ENCODE measurements at places on chromosomes 5 and 9.

DNA sequence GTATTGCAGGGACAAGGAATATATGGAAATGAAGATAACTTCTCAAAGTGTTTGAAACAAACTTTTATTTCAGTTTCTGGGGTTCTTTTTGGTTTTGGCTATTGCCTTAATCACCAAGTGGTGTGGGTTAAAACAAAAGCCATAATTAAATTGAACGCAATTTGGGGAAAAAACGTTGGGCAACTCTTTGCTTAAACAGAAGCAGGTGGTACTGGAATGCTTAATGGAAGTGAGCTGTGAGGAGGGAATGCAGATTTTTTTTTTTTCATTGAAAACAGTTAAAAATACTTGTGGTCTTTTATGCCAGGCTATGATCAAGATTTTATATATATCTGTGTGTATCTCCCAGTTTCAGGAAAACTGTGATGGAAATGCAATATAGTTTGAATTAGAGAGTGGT, 195.7 kb upstream of the TUT7 start:
- no peak for DNase-seq

- no peak for DNase-seq
Observed at GRCh38 chr5:17951392-17952169, 317.3 kb downstream of the TAF11L14 start.

DNA sequence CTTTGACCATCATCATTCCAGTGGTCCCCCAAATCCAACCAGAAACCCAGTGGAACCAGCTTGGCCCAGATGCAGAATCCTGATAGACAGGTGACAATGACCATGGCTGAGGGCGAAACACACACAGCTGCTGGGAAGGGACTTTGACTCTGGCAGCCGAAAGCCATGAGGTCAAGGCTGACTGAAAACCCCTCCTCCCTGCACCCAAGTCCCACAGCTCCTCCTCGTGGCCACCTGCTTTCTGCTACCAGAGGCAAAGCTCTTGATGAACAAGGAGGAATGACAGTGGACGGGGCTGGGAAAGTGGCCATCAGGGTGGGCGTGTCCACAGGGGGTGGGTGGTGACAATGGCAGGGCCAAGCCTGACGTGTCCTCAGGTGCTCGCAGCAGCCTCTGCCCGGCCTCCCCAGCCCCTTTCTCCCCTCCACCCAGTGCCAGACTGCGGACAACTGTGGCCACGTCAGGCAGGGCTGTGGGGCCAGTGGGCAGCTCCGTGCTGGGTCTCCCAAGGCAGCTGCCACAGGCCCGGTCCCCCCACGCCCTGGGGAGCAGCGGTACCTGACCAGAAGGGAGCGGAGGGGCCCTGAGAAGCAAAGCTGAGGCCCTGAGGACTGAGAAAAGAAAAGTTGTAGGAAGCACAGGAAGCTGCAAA, 30.8 kb upstream of the SARDH start:
- DNase-seq, result no peak

DNA sequence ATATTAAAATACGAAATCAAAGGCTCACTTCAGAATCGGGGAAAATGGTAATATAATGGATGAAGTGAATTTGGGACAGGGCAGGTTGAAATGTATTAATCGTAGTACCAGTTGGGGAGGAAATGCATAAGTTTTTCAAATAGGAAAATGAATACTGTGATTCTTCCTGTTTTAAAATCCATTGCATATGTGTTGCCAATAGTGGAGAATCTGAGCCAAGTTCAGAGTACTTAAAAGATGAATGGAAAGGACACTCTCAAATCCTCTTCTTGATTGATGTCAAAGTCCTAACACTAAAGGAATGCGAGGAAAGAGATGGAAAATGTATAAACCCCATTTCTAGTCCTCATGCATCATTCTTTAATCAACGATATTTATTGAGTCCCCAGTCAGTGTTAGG, 160.9 kb upstream of the CCNG1 start:
- DNase-seq, result no peak

GRCh38 chr5:160001457-160001856, 7.5 kb upstream of the TTC1 start:
- no peak for DNase-seq

- DNase-seq, result no peak
Observed at GRCh38 chr5:3029396-3029795, 277.9 kb upstream of the IRX2 start.

- DNase-seq, result no peak
Observed at GRCh38 chr9:82668689-82669199, 394.2 kb downstream of the RASEF start.

- DNase-seq, result no peak
Observed at GRCh38 chr5:148455185-148455584, 71.4 kb downstream of the FBXO38 start.

DNA sequence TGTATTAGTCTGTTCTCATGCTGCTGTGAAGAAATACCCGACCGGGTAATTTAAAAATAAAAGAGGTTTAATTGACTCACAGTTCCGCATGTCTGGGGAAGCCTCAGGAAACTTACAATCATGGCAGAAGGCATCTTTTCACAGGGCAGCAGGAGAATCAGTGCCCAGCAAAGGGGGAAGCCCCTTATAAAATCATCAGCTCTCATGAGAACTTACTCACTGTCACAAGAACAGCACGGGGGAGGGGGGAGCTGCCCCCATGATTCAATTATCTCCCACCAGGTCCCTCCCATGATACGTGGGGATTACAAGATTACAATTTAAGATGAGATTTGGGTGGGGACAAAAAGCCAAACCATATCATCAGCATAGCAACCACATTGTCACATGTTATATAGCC, 102.5 kb downstream of the GPBP1 start:
- DNase-seq, result no peak

Data from activated effector memory CD4-positive, alpha-beta T cell treated with Interleukin-2 at 50 U/mL for 16 hours (primary cell).